ENCODE measurements at places on chromosomes 12 and 14.

- DNase-seq, result no peak
Measured at GRCh38 chr12:127275416-127275815, 991.6 kb upstream of the TMEM132C start.

DNA sequence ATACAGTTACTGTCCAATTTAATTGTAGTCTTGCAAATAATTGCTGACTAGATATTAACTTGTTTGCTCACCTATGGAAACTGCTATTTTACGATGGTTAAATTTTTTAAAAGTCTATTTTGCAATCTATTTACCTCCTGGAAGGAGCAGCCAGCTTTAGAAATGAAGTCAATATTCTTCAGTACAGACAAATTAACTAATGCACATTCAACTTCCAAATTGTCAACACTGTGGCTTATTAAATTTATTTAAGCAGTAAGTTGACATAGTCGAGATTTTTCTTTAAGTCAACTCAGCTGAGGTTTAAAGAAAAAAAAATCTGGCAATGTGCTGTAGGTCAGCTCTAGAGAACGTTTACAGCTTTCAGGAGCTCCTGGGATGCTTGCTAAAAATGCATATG is 221.2 kb downstream of the SSPN start:
- DNase-seq, result no peak

- DNase-seq, result no peak
Measured at GRCh38 chr12:45981075-45981837, 9.1 kb downstream of the SCAF11 start.

DNA sequence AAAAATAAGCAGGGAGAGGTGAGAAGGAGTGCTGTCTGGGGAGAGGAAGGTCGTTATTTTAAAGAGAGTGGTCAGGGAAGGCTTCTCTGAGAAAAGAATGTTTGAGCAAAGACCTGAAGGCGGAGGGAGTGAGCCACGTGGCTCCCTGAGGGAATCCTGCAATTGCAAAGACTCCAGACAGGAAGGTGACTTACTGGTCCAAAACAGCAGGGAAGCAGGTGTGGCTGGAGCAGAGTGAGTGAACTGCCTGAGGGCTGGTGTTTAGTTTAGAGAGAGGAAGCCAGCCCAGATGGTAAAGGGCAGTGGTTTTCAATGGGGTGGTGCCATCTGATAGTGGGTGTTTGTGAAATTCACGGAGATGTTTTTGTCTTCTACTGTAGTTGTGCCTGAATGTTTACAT is 58.8 kb upstream of the LTA4H start:
- no peak for DNase-seq

- no peak for DNase-seq
Measured at GRCh38 chr14:87567618-87568295, 425.2 kb downstream of the GALC start.

- peak; percentile 19 for DNase-seq
Measured at GRCh38 chr12:55955800-55956508, 9.9 kb downstream of the PMEL start.

DNA sequence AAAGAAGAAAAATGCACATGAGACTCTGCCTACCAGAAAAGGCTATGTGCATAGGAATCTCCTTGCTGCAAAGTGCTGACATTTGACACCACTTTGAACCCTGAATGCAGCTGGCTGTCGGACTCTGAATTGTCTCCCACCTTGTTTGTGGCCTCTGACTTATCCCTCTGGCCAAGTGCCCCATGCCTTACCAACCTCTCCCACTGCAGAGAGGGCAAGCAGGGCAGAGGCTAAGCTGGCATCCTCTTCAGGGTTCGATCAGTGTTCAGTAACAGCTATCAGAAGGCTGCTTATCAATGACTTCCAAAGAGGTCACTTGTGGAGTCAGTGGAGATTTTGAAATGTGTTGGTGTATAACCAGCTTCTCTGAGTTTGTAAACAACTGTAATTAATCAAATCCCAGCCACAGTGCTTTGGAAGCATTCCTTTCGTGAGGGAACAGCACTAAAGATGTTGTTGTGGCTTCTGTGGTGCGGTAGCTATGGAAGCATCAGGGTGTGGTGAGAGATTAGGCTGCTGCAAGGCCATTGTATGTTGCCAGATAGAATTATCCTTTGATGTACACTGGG is 22.6 kb upstream of the BMP4 start:
- DNase-seq, result no peak

- DNase-seq, result no peak
Measured at GRCh38 chr14:74579447-74580274, 32.4 kb downstream of the LTBP2 start.

GRCh38 chr12:123398177-123398549 is 14.2 kb downstream of the KMT5A start:
- no peak for DNase-seq

GRCh38 chr12:69513297-69513696 is 43.1 kb downstream of the FRS2 start:
- DNase-seq, result no peak

DNA sequence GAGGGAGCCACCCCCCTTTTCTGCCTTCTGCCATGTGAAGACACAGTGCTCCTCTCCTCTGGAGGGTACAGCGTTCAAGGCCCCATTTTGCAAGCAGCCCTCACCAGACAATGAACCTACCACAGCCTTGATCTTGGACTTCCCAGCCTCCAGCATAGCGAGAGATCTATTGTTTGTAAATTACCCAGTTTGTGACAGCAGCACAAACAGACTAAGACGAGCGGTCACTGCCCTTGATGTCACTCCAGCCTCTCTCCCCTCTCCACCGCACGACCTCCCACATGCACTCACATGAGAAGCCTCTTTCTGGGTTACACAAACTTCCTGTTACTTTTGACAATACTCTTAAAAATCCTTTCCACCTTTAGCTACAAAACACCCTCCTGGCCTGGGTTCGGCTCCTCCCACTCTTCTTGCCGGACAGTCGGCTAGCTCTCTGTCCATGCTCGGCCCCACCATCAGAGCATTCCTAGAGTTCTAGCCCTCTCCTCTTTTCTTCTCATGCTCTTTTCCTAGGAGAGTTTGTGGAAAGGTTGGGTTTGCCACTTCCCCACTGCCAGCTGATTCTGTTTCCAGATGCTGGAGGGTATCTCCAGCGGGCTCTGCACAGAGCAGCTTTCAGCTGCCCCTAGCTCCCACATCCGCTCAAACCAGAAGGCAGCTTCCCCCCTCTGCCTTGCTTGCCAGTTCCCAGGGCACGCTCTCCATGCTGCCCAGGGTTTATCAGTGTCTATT is 124.3 kb downstream of the FOXN3 start:
- DNase-seq, result no peak
